Activated T-cell treated with anti-CD3 and anti-CD28 coated beads, Interleukin-2, amount 50 U/mL, for 4 hours (primary cell): ENCODE measurements at places on chromosomes 5 and 9. TPM values are rescaled to one million over a fixed set of nuclear protein-coding genes. Genes with fewer than 3 reads are reported as not detected.

GRCh38 chr5:80147119-80147815 lies 108.6 kb downstream of the SERINC5 start:
- DNase-seq = no peak

GRCh38 chr5:172505845-172506244 lies 51.5 kb upstream of the SH3PXD2B start:
- no peak for DNase-seq

DNA sequence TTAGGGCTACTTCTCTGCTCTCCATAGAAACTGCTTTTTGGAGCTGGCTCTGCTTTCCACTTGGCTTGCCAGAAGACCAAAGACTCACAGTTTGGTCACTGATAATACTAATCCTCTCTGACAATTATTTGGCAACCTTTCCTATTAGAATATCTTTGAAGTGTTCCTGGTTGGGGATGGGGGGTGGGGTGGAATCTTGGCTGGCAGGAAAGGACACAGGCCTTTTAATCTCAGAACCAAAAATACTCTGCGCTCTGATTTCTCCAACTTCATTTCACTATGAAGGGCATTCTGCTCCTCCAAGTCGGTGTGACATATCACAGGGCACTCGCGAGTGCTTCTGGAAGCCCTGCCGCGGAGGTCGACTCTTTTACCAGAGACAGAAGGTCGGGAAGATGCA lies 1329.0 kb upstream of the WWC1 start:
- DNase-seq = no peak

GRCh38 chr5:127072861-127073846 lies at the start of gene C5orf63:
TSS of gene C5orf63 (minus strand) at chr5:127073502. CDS start at chr5:127058995, 14,507 bp downstream.
- DNase-seq = peak; percentile 49

KLHL9 gene
- 11.8 TPM for total RNA-seq
